NCI-H82 (cell line): ENCODE measurements at places on chromosomes 4 and X.

GRCh38 chrX:38061335-38061734 lies 55.0 kb downstream of the SYTL5 start:
- no peak for DNase-seq

DNA sequence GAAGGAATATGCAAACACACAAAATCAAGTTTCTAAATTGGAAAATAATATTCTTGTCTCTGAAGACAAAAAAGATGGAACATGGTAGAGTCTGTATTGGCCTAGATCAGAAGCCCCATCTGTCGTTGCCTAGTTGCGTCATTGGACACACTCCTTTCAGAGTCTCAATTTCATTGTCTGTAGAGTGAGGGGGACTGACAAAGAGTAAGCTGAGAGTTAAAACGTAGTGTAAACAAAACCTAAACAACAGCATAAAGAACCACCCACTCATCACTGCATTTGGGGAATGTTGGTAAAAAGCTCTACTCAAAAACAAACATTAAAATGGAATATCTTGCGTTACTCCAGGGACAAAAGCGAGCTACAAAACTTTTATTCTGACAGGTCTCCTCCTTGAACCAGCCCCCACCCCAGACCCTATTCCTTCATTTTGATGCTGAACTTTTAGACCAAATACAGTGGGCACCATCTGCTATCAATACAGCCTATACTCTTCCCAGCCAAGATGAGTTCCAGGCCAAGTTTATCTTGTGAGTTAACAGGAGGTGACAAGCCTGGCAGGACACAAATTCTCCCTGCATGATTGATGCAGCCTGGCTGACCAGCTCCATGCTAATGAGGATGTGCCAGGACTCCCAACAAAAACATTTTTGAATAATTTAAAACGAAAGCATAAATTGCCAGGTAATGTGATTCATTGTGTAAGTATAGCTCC lies 125.2 kb downstream of the COL25A1 start:
- no peak for DNase-seq

- DNase-seq = no peak
These were observed at the start of gene MSANTD1 for GRCh38 chr4:3248811-3249661. Gene MSANTD1 (plus strand): TSS chr4:3249159. CDS start chr4:3249223, 64 bp downstream.

GRCh38 chr4:145230726-145231125 lies 50.3 kb upstream of the OTUD4 start:
- no peak for DNase-seq

- no peak for DNase-seq
These were observed 291.6 kb upstream of the HS3ST1 start for GRCh38 chr4:11720292-11720691.

DNA sequence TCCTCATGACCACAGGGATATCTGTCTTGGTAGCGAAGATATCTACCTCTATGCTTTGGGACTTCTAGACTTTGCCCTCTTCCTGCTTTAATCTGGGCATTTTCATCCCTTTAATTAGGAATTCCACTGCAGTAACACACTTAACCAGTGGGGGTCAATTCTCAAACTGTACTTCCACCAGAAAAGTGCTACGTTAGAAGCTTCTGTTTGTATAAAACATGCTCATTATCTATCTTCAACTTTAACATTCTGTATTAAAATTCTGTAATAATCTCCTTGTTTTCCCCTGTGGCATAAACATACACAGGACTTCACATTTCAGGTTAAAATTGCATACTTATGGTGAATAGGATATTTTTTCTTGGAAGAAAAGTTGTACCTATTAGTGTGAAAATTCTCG lies 105.6 kb downstream of the AMMECR1 start:
- DNase-seq = peak; percentile 16

DNA sequence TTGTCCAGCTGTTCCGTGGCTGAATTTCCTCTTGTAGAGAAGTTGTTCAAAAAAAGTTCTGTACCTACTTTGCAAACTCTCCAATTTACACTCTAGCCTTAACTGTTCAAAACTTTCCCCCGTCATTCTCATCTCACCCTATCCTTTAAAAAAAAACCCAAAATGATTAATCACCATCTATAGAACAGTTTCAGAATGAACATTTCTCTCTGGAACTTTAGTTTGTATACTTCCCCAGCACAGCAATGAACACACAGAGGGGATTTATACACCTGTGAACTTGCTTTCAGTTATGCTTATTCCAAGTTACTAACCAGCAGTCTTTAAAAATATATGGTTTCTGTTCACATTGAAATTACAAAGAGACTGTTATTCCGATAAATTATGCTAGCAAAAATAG lies 1.2 kb downstream of the GEMIN8 start:
- no peak for DNase-seq

GRCh38 chr4:25457053-25457715 lies 80.1 kb downstream of the ANAPC4 start:
- no peak for DNase-seq

DNA sequence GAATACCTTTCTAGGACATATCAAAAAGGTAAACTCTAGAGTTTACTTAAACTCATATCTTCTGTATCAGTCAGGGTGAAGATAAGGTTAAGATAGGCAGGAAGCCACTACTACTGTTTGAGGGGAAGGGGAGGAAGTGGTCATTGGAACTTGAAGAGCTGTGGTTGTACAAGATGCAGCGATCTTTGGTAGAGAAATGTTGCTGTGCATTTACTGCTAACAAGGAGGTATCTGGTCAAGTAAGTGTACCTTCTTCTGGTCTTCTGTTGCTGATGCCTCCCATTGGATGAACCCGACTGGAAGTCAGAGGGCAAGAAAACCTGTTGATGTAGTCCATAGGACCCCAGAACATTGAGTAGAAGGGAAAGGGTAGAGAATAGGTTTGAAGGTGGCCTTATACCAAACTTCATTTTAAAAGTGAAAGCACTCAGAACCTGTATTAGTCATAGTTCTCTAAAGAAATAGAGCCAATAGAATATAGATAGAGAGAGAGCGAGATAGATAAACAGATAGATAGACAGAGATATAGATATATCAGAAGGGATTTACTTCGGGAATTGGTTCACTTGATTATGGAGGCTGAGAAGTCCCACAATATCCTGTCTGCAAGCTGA lies 47.9 kb upstream of the TSPAN5 start:
- DNase-seq = no peak

GRCh38 chr4:22814906-22815305 lies 122.2 kb downstream of the GBA3 start:
- DNase-seq = no peak

- no peak for DNase-seq
These were observed 37.2 kb downstream of the WDR44 start for GRCh38 chrX:118383120-118383519.

GRCh38 chrX:68086709-68087108 lies 346.6 kb downstream of the OPHN1 start:
- no peak for DNase-seq

DNA sequence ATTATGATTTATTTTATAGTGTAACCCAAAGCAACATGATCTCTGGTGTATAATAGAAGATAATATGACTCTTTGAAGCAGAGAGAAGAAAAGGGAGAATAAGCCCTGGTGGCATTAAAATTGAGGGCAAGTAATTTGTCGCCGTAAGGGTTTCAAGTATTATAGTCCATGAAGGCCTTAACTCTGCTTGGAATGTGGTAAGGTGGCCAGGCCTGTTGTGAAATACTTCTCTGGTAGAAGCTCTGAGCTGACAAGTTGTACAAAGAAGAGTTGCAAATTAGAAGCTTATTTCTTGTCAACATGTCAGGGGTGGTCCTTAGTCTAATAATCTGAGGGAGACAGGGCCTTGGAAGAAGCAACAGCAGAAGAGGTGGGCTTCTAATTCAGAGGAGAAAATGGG lies 151.7 kb upstream of the HHIP start:
- no peak for DNase-seq

DNA sequence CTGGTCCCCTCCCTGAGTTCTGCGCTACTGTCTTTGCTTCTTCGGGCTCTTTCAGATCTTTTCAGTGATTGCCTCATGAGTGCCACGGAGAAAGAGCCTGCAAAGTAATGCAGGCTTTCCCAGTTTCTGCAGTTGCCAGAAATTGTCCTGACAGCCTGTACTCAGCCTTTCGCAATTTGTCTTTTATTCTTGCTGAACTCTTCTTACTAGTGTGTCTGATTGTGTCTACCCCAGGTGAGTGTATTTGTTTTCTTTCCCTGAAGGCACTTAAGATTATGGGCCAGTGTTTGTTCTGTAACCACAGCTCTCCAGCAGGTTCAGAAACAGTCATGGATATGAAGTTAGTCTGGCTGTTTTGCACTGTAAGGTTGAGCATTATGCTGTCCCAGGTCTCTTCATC lies 47.1 kb downstream of the FAM193A start:
- no peak for DNase-seq

GRCh38 chrX:48520455-48520854 lies 1.2 kb upstream of the EBP start:
- no peak for DNase-seq

GRCh38 chrX:87299563-87300160 lies 217.9 kb upstream of the KLHL4 start:
- peak; percentile 47 for DNase-seq

DNA sequence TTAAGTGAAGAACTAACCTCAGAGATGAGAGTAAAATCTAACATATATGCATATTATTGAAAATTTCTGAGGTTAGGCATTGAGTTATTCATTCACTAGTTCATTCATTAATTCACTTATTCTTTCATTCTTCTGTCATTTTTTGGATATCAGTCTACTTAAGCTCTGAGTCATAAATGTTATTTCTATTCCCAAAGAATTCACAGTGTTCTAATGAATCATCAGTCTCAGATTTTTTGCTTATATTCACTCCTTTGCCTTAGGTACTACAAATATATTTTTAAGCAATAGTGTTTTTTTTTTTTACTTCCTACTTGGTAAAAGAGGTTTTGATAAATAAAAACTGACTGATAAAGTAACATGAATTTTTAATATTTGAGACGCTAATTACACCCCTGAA lies 95.2 kb upstream of the DKK2 start:
- DNase-seq = no peak

GRCh38 chr4:56937262-56937661 lies 29.6 kb downstream of the REST start:
- no peak for DNase-seq

- no peak for DNase-seq
These were observed 946.4 kb downstream of the PDHA2 start for GRCh38 chr4:96786306-96786705.

- DNase-seq = no peak
These were observed 132.5 kb downstream of the PTTG2 start for GRCh38 chr4:38092701-38093100.

DNA sequence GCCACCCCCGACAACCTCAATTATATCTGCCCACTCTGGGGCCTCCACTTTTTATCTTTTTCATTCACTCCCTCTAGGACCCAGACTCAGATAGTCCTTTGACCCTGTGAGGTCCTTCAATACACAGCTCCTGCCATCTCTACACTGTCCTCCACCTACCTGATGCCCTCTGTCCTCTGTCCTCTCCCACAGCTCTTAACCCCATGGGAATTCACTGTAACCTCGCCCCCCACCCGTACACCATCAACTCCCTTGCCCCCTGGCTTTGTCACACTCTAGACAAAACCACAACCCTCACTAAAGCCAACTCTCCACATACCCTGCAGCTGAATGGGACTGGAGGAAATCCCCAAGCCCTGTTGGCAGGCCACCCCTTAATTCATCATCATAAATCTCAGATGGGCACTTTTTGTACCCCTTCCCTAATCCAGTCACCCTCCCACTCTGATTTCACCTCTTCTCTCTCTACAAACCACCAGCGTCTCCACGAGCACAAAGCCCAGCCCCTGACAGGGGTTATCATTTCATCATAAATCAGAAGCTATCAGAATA lies 52.3 kb upstream of the ENPP6 start:
- no peak for DNase-seq

DNA sequence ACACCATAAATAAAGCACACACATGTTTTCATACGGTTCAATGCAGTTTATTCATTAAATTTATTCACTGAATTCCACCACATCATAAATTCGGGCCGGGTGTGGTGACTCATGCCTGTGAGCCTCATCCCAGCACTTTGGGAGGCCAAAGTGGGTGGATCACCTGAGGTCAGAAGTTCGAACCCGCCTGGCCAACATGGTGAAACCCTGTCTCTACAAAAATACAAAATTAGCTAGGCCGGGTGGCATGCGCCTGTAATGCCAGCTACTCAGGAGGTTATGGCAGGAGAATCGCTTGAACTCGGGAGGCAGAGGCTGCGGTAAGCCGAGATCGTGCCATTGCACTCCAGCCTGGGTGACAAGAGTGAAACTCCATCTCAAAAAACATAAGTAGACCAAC lies 131.6 kb downstream of the PDS5A start:
- DNase-seq = no peak

DNA sequence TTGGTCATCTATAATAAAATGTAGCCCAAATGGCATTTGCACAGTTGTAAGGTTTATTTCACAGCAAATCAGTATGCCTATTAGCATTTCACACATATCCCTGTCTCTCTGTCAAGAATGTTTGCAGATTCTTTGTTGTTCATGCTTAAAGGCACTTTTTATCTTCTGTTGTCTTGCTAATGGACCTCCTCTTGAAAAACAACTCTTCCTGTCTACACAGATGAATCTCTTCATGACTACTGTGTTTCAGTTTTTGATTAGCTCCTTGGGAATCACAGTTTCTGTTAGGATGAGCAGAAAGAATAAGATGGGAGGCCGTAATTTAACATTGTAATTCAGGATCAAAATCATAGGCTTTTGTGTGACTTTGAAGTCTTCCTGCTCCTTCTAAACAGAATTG lies 35.5 kb upstream of the SLC4A4 start:
- no peak for DNase-seq

GRCh38 chr4:150116506-150116905 lies 38.3 kb downstream of the DCLK2 start:
- no peak for DNase-seq

DNA sequence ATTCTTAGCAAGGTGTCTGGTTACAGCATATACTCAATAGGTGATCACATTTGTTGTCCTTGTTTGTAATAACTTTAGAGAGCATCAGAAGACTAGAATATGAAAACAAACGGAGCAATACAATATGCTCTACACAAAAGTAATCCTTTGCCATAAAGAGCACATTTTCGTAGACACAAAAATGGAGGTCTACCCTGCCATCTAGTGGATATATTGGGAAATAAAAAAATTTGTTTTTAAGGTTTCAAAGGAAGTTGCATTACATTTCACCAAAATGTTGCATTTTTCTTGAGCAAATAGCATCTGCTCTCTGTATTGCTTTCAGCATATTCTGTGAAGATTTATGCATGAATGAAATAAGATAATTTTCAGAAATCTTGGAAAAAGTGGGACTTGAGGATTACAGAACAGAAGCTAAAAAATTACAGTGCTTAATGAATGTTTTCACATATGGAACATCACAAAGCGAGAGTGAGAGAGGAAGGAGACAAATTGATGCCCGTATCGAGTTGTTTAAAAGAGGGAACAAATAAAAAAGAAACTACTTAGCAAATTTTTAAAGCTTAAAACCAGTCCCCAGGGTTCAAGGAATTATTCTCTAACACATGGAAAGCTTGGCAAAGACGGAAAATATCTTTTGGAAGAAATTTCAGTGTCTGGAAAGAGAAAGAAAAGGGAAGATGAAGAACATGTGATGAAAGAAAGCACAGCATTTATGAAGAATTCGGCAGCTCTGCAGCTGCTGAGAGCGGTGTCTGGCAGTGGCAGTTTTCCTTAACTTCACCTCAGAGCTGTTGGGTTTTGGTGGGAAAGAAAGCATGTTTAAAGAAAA lies 390.1 kb downstream of the ANKRD50 start:
- DNase-seq = peak; percentile 42
